ENCODE measurements at places on chromosomes 13 and 19. TPM values are rescaled to one million over a fixed set of nuclear protein-coding genes. Genes with fewer than 3 reads are reported as not detected.

CYP4F12 gene
- total RNA-seq: not detected

PRTN3 gene
- total RNA-seq: not detected

PRR36 gene
- total RNA-seq: 0.12 TPM

- no peak for DNase-seq
Measured at GRCh38 chr13:81442904-81443303, 1102.0 kb upstream of the SPRY2 start.

DNA sequence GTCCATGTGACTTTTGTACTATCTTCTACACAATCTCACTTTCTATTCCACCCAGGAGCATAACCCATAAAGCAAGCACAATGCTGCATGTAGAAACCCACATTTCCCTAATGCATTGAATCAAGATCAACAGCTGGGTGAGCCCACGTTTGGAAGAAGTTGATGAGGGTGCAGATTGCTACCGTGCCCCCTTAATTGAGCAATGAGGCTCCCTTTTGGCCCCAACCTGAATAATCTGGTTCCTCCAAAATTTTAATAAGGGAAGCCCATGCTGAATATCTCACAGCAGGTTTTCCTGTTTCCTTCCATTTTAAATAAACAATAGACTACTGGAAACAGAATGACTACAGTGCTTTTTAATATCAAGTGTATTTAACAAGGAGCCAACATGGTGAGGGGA is 403.6 kb upstream of the SGCG start:
- DNase-seq: no peak

- DNase-seq: no peak
Measured at GRCh38 chr13:66365101-66365500, 865.0 kb downstream of the PCDH9 start.

- DNase-seq: no peak
Measured at GRCh38 chr13:31043957-31044356, 111.5 kb downstream of the TEX26 start.

GRCh38 chr13:23418776-23419683 is 14.5 kb downstream of the SACS start:
- DNase-seq: no peak

DNA sequence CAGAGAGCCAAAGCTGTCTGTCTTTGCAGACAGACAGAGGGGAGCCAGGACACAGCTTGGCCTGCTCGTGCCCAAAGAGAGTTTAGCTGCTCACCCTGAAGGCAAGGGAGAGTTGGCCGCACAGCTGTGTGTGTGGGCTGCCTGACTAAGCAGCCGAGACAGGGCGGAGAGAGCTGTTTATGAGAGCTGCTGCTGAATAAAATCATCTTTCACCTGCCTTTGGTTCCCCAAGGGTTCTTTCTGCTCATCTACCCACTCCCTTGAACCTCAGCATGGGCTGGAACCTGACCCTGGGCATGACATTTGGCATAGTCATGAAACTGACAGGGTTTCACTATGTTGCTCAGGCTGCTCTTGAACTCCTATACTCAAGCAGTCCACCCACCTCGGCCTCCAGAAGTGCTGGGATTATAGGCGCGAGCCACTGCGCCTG is 98.2 kb downstream of the RBM26 start:
- DNase-seq: no peak
